Sciatic nerve (tissue), 2 donors: ENCODE measurements at places on chromosomes 2 and 18. TPM values are rescaled to one million over a fixed set of nuclear protein-coding genes. Genes with fewer than 3 reads are reported as not detected.

The CCDC178 gene
- 4.6 TPM for total RNA-seq

The SH3BP4 gene
- total RNA-seq, result 26.7 TPM

DNA sequence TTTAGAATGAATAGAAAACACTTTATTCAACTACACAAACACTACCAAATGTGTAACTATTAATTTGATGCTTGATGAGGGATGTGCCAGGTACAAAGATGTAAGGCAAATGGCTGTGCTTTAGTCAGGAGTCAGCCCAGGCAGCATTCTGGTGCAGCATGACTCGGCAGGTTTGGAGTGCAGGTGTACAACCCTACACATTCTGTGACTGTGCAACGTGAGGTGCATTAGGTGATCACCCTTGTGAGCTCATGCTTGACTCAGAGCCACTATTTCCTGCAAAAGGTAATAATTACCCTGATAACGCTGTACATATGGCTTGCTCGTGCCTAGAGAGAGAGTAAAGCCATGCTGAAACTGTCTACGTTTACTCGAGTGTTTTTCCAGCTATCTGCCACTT lies 288.7 kb upstream of the DSEL start:
- DNase-seq, result no peak

The SH3RF3 gene
- total RNA-seq, result 6.4 TPM

The DSC1 gene
- total RNA-seq, result not detected

- DNase-seq, result no peak
These were observed 290.1 kb downstream of the CLIP4 start for GRCh38 chr2:29405266-29405665.

DNA sequence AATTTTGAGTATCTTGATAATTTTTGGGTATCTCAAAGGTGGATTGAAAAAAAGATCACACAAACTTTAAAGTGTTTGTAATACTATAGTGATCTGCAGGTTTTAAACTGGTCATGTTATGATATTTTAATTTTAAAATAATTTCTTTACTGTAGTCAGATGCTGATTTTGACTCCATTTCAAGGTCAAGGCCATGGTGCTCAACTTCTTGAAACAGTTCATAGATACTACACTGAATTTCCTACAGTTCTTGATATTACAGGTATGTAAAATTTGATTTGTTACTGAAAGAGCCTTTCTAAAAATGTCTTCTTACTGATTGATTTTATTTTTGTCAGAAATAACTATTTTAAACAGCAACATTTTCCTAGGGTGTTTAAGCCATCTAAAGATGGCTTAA lies 33.1 kb upstream of the METAP1D start:
- no peak for DNase-seq

- no peak for DNase-seq
These were observed 88.4 kb downstream of the BCL2L11 start for GRCh38 chr2:111209045-111209514.

The CASP10 gene
- 14.3 TPM for total RNA-seq

DNA sequence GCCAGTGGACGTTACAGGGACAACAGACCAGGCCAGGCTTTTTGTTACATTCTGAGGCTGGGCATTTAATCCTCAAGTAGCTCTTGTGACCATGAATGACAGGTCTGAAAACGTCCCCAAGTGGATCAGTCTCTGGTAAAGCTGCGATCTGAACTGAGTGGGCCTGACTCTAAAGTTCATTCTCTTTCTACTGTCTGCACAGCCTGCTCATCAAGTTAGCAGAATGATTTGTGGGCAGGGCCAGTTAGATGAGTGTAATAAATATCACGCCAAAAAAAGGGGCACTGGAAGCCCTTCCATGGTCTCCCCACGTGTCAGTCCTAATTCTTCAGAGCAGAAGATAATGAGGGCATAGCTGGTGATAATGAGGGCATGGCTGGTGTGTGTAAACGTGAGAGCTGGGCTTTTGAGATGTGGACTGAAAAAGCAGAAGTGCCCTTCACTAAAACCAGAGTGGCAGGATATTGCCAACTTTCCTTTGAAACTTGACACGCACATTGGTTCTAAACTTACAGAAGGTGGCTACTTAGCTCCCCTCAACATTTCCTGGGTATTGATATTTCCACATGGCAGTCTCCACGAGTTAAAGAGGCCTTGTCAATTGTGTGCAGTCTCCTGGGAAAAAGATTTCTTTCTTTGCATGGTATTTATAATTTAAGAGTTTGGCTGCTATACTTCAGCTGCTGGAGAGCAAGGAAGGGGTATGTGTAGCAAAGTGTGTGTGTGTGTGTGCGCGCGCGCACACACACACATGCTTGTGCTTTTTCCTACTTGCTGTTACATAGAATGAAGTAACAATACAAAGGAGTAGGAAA lies 72.7 kb upstream of the LYPD6B start:
- no peak for DNase-seq

DNA sequence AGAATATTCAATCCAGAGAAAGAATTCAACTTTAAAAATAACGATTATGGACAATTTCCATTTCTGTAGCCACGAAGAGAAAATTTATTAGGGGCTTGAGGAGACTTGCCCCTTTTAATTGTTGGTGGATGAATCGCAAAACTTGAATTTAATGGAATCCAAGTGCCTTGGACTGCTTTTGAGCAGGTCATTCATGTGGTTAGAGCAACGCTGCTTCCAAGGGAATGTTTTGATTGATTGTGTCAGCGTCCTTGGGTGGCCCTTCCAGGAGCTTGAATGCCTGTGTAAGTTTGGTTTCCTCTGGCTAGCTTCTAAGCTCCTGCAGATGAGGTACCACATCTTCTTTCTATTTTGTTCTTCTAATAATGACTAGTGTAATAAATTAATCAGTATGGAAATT lies 213.4 kb downstream of the LTBP1 start:
- no peak for DNase-seq

GRCh38 chr2:83585250-83585649 lies 873.8 kb downstream of the SUCLG1 start:
- no peak for DNase-seq

GRCh38 chr2:110735366-110735765 lies 3.0 kb downstream of the ACOXL start:
- no peak for DNase-seq

DNA sequence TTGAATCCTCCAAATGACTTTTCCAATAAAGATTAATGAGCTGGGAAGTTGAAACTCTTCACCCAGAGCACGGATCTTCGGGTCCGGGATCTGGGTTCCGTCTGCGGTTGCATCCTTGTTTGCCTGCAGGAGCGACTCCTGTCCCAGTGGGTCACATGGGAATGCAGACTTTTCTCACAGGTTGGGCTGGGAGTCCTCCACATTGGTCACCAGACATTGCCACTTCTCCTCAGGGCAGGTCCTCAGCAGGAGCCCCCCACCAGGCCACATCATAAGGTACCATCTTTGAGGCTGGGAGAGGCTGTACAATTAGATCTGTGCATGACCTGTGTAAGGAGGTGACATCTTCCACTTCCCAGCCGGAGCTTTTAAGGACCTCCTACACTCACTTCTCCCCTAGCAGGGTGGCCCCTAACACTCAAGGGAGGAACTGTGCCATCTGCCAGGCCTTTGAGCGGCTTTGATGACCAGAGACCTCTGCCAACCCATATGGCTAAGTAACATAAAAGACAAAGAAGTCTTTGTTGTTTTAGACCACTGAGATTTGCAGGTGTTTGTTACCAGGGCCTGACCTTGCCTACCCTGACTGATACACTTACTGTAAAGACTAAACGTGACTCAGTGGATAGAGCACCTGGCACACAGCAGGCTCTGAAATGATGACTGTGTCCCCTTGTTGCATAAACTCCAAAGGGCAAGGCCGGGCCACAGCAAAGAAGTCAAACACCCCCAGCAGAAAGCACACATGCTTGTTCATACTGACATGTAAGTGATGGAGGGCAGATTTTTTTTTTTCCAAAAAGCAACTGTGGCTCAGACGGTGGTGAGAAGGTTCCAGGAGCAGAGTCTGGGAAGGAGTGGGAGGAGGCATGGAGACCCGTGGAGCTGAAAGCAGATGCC lies 7.9 kb upstream of the TEX51 start:
- peak; percentile 36 for DNase-seq

- no peak for DNase-seq
These were observed 3.8 kb downstream of the GALNT5 start for GRCh38 chr2:157261199-157261782.

- no peak for DNase-seq
These were observed 51.1 kb downstream of the POLR1A start for GRCh38 chr2:86054535-86055082.

GRCh38 chr18:10094655-10095054 lies 180.8 kb downstream of the VAPA start:
- no peak for DNase-seq

The SLC5A7 gene
- not detected for total RNA-seq

DNA sequence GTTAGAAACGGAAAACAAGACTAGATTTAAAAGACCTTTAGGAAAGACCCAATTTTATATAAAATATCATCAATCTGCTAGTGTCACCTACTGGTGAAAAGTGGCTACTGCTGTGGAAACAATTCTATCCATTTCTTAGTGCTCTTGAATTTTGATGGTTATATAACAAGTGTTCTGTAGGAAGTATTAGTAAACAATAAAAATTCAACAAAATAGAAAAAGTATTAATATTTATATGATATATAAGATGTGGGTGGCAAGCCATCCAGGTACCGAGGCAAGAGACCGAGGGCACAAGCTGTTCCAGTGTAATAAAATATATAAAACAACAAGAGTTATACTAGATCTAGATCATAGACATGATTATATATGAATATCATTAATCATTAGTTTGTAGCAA lies 6.2 kb upstream of the TMEM87B start:
- no peak for DNase-seq

- no peak for DNase-seq
These were observed 26.8 kb downstream of the MOGAT1 start for GRCh38 chr2:222698276-222698675.

The FIGN gene
- 22.2 TPM for total RNA-seq

GRCh38 chr18:61400016-61400635 lies 66.9 kb downstream of the CDH20 start:
- no peak for DNase-seq

GRCh38 chr2:48943436-48943835 lies 187.9 kb upstream of the LHCGR start:
- no peak for DNase-seq

- no peak for DNase-seq
These were observed 336.2 kb downstream of the ZEB2 start for GRCh38 chr2:144183727-144184126.

GRCh38 chr2:239657992-239658391 lies 257.2 kb upstream of the HDAC4 start:
- no peak for DNase-seq

GRCh38 chr2:236584521-236585384 lies 15.1 kb downstream of the ACKR3 start:
- peak; percentile 44 for DNase-seq

- DNase-seq, result no peak
These were observed 12.6 kb upstream of the GULP1 start for GRCh38 chr2:188279093-188279445.

- no peak for DNase-seq
These were observed 10.2 kb downstream of the MDH1 start for GRCh38 chr2:63598981-63599380.

The ACOXL gene
- not detected for total RNA-seq

The BCL11A gene
- total RNA-seq, result 1.6 TPM

GRCh38 chr2:30778611-30779010 lies 28.6 kb downstream of the CAPN13 start:
- DNase-seq, result no peak

GRCh38 chr2:188092734-188093133 lies 198.9 kb upstream of the GULP1 start:
- no peak for DNase-seq

DNA sequence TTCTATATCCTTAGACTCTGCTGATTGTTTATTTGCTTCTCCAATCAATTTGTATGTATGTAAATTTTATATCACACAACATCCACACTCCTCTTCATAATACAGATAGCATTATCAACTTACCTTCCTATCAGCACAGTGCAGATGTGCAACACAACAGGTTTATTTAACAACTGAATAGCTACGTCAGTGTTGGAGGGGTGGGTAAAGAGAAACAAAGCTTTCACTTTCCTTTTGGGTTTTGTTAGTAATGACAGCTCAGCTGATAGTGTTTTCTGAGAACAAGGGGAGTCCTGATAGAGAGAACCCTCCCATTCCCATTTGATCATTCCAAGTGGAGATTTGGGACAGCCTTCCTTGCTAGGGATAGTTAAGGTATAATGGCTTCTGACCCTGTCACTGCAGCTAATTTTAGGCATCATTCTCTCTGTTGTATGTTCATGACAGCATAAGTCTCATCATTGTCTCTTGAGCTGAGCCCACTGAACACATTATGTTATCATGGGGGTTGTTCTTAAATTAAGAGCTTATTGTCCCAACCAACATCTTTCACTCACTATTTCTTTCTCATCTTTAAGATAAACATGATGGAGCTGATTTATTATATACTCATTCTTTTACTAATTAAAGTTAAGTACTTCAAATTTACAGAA lies 227.7 kb downstream of the GPD2 start:
- DNase-seq, result no peak

- no peak for DNase-seq
These were observed 613.4 kb downstream of the PLCL1 start for GRCh38 chr2:198417836-198418235.

GRCh38 chr2:125654226-125654625 lies 1001.7 kb upstream of the GYPC start:
- no peak for DNase-seq

DNA sequence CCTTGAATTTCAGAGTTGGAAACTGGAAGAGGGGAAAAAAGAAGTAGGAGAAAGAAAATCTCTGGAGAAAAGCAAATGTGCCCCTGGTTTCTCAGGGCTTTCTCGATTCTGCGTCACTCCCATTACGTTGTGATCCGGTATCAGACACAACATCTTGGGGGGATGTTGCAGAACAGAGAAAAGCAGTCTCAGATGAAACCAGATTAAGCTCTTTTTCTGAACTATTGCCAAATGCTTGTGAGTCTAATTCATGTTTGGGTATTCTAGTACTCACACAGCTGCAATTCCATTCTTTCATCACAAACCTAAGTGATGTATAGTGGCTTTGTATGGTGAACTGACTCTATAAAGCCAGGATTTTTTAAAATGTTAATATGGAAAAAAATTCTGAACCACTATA lies 233.2 kb downstream of the TCF4 start:
- no peak for DNase-seq

The PLGLB1 gene
- total RNA-seq, result 8.9 TPM

GRCh38 chr2:102520009-102520408 lies 47.0 kb downstream of the SLC9A4 start:
- DNase-seq, result no peak

GRCh38 chr2:159904959-159905305 lies 106.9 kb upstream of the CD302 start:
- peak; percentile 61 for DNase-seq

GRCh38 chr2:88187927-88188326 lies 17.8 kb downstream of the THNSL2 start:
- no peak for DNase-seq

GRCh38 chr2:199163613-199164458 lies 293.9 kb downstream of the SATB2 start:
- DNase-seq, result no peak

The LGALSL gene
- 18.6 TPM for total RNA-seq

DNA sequence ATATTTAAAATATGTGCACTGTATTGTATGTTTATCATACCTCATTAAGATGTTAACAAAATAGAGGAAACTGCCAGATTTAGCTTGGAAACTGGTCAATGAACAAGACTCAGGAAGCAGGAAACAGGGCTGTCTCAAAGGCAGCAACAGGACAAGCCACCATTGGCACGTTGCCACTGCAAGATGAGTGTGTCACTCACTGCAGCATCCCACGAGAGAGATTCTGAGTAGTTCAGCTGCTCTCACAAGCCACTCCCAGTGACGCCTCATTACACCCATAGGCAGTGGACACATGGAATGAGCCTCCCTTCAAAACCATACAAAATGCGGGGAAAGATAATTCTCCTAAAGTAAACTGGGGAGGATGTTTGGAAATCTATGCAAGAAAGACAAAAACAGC lies 181.9 kb upstream of the DLGAP1 start:
- DNase-seq, result no peak
